Right renal cortex interstitium (tissue), 3 donors: ENCODE measurements at places on chromosomes 1 and 21. TPM values are rescaled to one million over a fixed set of nuclear protein-coding genes. Genes with fewer than 3 reads are reported as not detected.

- DNase-seq: no peak
Measured at GRCh38 chr21:45430521-45431501, 25.8 kb downstream of the COL18A1 start.

GRCh38 chr1:151213560-151213959 lies 15.2 kb downstream of the PIP5K1A start:
- DNase-seq: no peak

- no peak for DNase-seq
Measured at GRCh38 chr21:33308586-33309490, 15.9 kb upstream of the IFNAR1 start.

BTBD19 gene
- 7.4 TPM for polyA plus RNA-seq

DNA sequence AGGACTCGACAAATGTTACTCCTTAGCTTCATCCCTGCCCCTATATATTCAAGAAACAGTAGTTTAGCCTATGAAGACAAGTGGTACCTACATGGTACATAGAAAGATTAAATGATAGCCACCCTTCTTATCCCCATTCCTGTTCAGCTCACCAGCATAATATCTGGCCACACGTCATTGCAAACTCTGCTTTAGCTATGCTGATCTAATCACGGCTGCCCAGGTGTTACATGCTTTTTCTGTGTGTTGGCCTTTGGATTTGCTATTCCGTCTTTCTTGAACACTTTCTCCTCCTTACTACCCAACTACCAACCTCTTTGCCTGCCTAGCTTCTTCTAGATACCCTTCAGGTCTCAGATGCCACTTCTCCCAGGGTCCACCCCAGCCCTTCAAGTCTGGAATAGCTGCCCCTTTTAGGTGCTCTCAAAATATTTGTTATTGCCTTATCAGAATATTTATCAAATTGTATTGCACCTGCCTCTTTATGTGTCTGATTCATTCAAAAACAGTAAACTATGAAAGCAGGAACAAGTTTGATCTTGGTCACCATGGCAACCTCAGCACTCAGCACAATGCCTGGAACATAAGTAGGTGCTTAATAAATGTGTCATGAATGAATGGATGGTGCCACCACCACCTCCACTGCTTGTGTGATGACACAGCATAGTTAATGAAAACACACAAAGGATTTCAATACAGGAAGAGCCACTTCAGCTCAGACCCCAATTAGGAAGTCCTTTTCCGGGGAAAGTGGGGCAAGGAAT lies 11.4 kb upstream of the DNASE2B start:
- DNase-seq: no peak

DNA sequence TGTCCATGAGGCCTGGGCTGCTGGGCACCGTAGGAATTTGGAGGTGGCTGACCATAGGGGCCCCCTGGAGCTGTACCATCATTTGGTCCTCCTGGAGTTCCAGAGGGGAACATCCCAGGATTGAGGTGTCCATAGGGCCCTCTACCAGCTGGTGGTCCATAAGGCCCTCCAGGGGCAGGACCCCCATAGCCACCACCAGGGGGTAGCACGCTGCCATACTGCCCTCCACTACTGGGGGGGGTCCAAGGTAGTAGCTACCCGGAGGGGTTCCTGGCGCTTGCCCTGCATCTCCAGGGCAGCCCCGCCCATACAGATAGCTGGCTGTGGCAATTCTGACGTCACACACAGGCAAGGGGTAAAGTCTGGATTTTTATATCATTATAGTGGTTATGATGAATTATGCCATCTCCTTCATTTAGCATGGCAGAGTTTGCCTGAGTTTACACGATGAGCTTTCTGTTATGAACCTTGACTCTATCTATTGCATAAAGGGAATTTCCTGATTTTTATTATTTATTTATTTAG lies 13.2 kb downstream of the MDM4 start:
- no peak for DNase-seq

DNA sequence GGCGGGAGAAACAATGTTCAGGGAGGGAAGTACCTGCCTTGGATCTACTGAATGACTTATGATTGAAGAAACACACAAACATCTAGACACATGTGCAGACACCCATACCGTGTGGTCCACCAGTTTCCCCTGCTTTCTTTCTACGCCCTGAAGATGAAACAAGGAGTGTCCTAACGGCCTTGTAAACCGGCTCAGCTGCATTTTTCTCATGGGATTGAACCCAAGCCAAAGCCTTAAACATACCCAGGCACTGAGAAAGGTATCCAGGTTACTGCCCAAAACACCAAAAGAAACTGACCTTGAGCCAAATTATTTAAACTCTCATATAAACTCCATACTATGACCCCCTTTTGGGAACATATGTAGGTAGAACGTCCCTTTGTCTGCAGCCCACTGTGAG lies 630.0 kb upstream of the RGS18 start:
- no peak for DNase-seq

MFSD2A gene
- 2.2 TPM for polyA plus RNA-seq

GRCh38 chr1:180571060-180571831 lies 12.5 kb downstream of the OVAAL start:
- DNase-seq: no peak

SMIM1 gene
- polyA plus RNA-seq: 14.6 TPM

DNA sequence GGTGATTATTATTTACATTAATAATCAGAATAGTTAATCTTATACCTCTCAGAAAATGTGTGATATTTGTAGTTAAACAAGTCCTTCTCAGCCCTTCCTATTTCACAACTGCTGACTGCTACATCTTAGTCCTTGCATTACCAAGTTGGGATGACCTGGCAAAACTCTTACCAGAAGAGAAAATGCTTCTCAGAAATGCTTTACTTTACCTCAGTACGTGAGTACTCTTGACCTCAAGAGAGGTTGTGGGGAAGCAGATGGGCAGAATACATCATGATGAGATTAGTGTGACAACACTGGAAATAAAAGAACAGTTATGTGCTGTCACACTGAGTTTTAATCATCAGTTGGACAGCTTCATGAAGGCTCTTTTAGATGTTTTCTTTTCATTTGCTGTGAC lies 16.2 kb downstream of the CFAP126 start:
- no peak for DNase-seq

SLC45A1 gene
- 2.8 TPM for polyA plus RNA-seq

CXADR gene
- polyA plus RNA-seq: 44.0 TPM

DNA sequence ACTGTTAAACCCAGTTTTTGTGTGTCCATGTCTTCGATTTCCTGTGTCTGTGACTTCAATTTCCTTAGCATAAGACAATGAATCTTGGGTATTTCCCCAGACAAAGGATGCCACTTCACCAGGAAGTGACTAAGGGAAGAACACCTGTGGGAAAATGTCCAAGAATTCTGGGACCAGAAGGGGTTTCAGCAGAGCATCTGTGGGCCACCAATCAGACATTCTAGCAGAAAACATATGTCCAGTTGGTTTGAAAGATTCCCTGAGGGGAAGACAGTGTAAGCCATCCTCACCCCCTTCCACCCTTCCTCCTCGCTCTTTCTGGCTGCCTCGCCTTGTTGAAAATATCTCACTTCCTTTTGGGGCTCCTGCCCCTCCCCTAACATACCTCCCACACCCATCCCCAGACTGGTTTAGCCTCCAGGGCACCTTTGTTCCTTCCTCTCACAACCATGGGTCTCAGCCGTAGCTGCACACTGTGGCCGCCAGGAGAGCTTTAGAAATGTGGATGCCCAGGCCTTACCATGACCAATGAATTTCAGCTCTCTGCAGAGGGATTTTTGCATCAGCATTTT lies 25.5 kb upstream of the IFNAR1 start:
- DNase-seq: no peak

DNA sequence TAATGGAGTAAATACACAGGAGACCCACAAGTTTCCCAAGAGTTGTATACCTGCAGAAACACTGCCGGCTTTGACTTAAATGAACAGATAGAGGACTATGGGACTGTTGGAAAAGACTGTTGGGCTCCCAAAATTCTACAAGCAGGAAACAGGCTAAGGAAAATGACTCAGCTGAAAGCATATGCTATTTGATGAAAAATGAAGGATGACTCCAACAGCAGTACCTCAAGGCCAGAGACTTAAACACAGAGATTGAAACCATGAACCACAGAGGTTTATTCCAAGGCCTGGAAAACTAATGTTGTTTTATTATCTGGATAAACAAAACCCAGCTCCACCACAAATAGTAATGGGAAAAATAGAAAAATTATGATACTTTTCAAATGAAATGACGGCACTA lies 187.7 kb downstream of the TNFSF18 start:
- no peak for DNase-seq
